ENCODE measurements at places on chromosomes 1 and 21.

GRCh38 chr1:145889722-145890121 is 4.1 kb upstream of the ANKRD35 start:
- DNase-seq: peak; percentile 82

GRCh38 chr1:216612291-216612690 is 110.9 kb downstream of the ESRRG start:
- no peak for DNase-seq

DNA sequence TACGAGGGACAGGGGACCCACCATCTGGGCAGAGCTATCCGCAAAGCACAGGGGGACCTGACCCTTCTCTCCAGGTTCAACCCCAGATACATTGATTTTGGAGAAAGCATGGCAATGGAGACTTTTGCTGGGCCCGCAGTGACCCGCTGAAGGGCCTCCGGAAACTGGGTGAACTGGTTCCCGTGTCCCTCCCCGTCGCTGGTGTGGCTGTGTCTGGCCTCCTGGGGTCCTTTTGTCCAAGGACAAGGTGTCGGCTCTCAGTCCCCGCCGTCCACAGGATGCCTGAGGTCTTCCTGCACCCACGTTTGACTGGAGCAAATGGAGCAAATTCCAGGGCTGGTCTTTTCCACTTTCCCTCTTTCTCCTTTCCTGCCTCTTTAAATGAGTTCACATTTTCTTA is 176.3 kb downstream of the PRDM16 start:
- no peak for DNase-seq

DNA sequence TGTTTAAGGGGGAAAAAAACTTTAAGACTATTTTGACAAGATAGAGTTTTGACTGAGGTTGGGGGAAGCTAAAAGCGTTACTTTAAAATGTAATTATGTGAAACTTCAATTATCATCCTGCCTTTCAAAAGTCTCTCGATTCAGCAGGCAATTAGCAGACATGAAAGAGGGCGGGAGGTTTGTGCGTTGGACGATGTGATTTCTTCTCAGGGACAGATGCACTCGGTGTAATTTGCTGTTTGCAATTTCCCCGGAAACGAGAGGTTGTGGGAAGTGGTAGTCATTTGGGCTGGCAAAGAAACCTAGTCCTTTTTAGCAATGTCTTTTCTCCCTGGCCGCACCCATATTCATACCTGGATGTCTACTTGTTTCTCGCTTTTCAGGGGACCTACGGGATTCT is 27.1 kb downstream of the KAZN start:
- DNase-seq: no peak

DNA sequence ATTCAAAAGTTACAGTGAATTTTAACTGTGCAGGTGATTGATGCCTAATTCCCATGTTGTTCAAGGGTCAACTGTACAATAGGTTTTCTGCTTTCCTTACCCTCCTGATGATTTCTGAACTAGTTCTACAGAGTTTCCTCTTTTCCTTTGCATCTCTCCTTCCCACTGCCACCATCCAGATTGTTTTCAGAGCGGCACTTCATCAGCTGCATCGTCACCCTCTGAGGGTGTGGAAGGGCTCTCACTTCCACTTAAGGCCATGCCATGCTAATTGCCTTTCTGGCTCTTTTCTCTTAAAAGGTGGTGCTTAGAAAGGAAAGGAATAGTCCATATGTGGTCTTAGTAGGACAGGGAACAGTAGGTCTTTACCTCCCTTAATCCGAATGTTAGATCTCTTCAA is 39.1 kb downstream of the DISC1 start:
- DNase-seq: no peak

DNA sequence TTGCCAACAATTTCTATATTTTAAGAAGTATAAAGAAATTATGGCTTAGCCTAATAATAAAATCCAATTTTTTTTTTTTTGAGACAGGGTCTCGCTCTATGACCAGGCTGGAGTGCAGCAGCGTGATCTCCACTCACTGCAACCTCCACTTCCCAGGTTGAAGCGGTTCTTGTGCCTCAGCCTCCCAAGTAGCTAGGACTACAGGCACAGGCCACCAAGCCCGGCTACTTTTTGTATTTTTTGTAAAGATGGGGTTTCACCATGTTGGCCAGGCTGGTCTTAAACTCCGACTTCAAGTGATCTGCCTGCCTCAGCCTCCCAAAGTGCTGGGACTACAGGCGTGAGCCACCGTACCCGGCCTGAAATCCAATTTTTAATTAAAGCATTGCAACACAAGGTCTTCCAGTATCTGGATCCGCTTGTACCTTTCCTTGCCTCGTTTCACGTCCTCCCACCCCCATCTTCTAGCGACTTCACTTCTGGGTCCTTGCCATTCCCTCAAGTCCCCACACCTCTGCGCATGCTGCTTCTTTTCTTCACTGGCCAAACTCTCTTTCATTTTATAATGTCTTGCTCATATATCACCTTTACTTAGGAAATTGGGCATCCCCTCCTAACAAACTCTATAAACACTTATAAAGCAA is 2.3 kb downstream of the FUBP1 start:
- DNase-seq: no peak

DNA sequence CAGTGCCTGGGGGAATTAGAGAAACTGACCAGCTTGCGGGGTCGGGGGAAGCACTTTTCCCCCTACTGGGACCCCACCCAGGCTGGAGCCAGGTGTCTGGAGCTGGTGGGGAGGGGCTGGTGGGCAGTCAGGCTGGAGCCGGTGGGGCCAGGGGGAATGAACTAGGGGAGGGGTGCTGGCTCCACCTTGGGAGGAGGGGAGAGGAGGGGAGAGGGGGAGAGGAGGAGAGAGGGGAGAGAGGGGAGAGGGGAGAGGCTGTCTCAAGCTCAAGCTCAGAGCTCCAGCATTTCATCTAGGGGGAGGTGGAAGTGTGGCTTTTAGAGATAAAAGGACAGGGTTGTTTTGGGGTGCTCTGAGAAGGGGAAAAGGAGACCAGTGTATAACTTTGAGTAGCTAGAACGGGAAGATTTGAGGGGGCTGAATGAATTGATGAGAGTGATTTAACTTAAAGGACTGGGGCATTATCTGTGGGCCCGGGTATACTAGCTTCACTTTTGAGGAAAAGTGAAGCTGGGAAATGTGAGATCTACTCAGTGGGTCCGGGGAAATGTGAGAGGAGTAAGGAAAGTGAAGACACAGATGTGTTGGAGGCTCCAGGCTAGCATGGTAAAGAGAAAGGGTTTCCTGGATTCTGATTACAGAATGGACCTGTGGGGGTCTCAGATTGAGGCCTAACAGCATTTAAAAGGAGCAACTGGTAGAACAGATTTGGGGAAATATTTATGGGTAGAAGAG is 2.8 kb downstream of the EFNA1 start:
- DNase-seq: no peak

DNA sequence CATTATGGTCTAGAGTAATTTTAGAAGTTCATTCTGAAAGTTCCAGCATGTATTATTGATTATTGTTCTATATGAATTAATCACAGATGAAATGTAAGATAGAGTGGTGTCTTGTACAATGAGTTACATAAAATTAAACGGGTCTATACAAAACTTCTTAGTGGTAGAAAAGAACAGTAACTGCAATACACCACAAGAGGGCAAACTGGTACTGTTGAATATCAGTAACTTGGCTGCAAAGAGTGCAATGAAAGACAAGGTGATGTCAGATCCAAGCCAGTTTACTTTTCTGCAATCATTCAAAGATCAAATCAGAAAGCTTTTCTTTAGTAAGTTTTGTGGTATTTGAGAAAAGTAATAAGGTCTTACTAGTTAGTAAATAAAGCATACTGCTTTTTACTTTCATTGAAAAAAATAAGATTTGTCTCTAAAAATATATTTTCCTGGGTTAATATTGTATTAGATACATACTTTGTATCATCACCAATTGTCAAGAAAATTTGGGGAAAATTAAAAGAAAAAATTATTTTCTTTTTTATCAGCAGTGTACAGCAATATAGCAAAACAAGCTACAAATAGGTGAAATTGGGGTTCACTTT is 66.4 kb upstream of the BTG3 start:
- DNase-seq: peak; percentile 74

- DNase-seq: no peak
Observed at GRCh38 chr1:243964915-243965314, 86.2 kb upstream of the ZBTB18 start.

GRCh38 chr1:183885142-183885735 is 80.3 kb downstream of the RGL1 start:
- no peak for DNase-seq

DNA sequence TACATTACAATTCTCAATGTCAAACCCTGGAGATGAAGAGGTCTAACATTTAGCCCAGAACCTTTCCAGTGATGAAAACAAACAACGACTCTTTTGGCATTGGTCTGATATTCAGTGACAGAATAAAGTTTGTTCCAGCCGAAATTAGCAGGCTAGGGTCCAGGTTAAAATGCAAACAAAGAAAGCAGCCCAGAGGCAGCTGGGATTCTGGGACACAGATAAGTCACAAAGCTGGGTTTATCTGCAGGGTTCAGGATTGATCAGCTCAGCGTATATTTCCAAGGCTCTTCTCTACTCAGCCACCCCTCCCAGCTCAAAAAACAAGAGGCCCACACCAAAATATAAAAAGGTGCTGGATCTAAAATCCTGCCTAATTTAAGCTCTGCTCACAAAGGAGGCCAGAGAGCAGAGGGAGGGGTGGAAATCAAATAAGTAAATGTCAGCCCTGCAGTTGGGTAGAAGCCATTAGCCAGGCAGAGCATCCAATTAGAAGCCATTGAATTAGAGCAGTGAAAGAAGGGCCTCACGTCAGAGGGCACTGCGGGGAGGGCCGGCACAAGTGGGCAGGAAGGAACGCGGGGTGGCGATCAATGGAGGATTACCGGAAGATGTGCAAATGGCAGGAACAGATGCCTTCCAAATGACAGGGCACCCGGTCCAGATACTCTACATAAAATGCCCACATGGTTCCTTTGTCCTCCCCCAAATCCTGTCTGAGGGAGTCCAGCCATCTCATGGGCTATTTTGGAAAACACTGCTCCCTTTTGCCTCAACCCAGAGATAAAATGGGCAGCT is 3.2 kb upstream of the KLHDC8A start:
- no peak for DNase-seq

GRCh38 chr1:116763116-116763786 is 9.0 kb downstream of the CD2 start:
- no peak for DNase-seq

DNA sequence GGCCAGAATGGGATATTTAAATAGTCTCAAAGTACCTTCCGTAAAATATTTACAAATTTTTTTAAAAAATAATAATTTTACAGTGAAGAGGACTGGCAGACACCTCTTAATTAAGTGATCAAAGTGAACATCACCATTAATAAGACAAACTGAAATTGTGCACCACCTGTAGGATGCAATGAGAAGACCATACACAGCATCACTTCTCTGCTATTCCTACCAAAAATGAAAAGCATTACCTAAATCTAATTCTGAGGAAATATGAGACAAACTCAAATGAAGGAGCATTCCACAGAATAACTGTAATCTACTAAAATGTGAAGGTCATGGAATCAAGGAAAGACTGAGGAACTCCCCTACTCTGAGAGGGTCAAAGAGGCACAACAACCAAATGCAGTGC is 68.2 kb upstream of the PRDX6 start:
- no peak for DNase-seq

- peak; percentile 12 for DNase-seq
Observed at GRCh38 chr1:180268556-180269075, 38.6 kb downstream of the LHX4 start.

- DNase-seq: no peak
Observed at GRCh38 chr1:47927165-47927564, 70.0 kb downstream of the TRABD2B start.

DNA sequence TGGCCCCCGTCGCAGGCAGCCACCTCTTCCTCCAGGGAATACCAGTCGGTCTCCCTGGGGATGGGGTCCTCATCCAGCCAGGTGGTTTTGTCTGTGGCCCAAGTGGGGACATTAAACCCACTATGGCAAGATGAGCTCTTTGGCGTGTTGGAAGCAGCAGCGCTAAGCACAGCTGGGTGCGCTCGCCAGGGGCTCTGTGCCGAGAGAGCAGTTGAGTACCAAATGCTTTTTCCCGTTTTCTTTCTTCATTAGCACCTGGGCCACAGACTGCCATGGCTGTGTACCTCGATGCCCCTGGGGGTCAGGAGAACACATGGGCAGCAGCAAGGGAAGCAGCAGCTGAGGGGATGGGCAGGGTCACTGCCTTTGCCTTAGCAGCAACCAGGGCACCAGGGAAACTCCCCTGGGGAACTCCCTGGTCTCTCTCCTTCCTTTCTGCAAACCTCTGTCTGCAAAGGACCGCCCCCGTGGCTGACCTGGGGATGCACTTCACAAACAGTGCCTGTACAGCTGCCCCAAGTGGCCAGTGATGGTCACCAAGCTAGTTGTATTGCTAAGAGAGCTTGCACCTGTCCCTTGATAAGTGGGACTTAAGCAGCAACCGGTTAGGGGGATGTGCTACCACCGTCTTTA is 31.1 kb downstream of the EDARADD start:
- DNase-seq: no peak

GRCh38 chr1:68361346-68361910 is 88.3 kb downstream of the RPE65 start:
- DNase-seq: no peak

DNA sequence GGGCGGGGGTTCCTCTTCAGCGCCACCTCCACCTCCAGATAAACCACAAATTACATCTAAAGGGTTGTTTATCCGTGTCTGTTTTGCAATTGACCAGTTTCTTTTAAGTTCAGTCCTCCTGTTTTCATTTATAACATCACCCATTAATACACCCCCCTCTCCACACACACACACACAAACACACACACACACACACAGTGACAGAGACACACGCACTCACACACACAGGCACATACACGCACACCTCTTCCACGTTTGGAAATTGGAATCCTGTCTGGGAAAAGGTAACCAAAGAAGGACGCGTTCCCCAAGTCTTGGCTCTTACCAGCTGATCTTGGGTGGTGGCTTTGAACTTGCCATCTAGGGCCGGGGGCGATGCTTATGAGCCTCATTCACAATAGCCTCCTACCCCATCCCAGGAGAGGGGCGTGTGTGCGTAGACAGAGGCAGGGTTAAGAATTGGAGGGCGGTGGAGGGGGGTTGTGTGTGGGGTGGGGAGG is 442 bp upstream of the CSMD2 start:
- no peak for DNase-seq
